ENCODE measurements at places on chromosomes 1 and 21.
A peak's percentile ranks its signal among the peaks of the same experiment; 100 is the strongest.

DNA sequence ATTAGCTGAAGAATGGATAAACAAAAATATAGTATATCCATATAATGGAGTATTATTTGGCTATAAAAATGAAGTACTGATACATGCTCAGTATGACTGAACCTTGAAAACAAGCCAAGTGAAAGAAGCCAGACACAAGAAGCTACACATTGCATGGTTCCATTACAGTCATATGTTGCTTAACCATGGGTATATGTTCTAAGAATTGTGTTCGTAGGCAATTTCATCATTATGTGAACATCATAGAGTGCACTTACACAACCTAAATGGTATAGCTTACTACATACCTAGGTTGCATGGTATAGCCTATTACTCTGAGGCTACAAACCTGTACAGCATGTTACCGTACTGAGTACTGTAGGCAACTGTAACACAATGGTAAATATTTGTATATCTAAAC, 28.6 kb upstream of the FCAMR start:
- no peak for DNase-seq

DNA sequence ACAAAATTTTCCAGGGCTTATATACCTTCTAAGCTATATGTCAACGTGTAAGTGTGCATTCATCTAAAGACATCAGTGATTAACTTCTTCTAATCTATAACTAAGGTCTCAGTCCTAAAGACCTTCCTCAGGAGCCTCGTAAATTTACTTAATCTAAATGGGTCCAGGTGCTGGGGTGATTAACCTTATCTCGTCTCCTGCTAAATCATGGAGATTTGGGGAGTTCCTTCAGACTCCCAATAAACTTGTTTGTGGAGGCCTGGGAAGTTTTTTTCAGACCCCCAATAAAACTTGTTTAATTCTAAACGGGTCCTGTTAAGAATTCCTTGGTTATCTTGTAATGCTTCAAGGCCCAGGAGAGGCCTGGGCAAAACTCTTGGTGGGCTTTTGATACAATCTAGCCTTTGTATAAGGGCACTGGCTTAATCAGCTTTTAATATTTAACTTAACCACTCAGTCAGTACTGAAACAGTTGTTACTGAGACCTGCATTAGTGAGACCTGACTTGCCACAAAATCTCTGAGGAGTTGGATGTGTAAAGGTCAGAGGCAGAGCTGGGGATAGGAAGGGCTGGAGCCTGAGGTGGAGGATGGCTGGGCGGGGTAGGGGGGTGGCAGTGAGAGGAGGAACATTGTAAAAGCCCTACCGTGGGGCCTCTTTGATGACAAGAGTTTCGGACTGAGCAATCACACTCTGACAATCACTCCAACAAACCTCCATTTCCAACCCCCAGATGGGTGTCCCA, 6.2 kb upstream of the HMGCS2 start:
- no peak for DNase-seq

DNA sequence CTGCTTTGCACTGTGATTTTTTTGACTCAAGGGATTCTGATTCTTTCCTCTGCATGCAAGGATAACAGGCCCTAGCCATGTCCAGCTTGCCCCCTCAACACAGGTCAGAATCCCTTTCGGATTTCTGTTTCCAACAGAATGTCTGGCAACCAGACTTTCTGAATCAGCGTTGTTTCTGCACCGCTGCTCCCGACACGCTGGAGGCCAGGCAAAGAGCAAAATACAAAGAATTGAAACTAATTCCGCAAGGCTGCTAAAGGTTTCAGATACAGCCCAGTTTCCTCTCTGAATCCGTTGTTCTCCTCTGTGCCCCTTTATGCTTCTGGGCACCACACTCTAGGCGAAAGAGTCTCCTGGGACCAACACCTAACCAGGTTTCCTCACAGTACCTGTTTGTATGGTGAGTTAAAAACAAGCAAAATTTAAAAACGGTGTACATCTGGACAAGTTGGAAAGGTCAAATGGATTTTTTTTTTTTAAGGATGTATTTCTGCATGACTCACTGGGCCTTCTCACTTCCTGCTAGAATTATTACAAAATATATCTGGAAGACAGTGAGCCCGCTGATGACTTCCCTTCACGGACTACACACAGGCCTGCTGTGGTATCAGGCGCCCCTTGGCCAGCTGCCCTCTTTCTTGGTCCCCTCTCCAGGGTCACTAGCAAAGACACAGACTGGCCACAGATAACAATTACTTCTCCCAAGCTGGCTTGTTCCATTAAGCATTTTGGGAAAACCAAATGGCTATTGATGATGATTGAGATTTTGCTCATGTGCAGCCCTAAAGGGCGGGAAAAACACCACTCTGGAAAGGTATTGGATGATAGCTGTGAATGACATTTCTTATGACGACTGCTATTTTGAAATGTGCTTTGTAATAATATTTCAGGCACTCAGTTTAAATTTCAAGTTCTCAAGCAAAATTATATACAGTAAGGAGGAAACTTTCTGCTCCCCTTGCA, 118.3 kb downstream of the TGFB2 start:
- DNase-seq = no peak

GRCh38 chr1:241839369-241839979, 8.5 kb upstream of the EXO1 start:
- no peak for DNase-seq

DNA sequence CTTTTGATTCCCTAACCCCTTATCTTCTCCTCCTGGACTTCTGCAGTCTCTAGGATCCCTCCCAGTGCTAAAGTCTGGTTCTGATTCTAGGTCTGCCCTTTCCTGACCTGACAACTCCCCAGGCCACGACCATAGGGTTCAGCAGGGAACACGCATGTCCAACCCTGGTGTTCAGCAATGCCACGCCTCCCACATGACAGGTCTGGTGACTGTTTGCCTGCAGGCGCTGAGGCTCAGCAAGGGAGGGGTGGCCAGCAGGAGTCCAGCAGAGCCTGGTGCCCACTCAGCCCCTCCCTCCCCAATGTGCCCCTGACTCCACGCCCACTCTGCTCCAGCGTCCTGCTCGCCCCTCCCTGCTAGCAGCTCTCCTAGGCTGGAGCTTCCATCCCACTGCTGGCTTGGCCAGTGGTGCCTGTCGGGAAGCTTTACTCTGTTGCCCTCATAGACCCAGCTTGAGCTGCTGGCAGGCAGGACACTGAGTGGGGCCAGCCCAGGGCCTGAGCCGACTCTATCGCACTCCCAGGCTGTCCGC, 17.3 kb downstream of the SLC9A1 start:
- no peak for DNase-seq

- DNase-seq = peak; percentile 11
Observed at GRCh38 chr1:173255214-173255813, 48.2 kb upstream of the TNFSF4 start.

Data from GDM1 (cell line).